ENCODE measurements at places on chromosomes 5 and 9. TPM values are rescaled to one million over a fixed set of nuclear protein-coding genes. Genes with fewer than 3 reads are reported as not detected.

Gene CMBL
- 21.7 TPM for total RNA-seq

Gene BHMT2
- 3.9 TPM for total RNA-seq

Gene NPR3
- 35.8 TPM for total RNA-seq

Gene CDK7
- total RNA-seq, result 29.6 TPM

Gene SLC36A3
- total RNA-seq, result not detected

Gene TAL2
- not detected for total RNA-seq

Gene ATP6V0E1
- total RNA-seq, result 285 TPM

Gene CCDC171
- total RNA-seq, result 2.9 TPM

Gene SPATA31E1
- total RNA-seq, result not detected

Gene PCDHGA10
- 5.4 TPM for total RNA-seq

Gene TAS2R1
- total RNA-seq, result not detected

Gene ADAMTSL1
- total RNA-seq, result 3.7 TPM

Gene SWI5
- 19.1 TPM for total RNA-seq

Gene PTPRD
- total RNA-seq, result 17.2 TPM

Gene LMX1B
- total RNA-seq, result 0.21 TPM

Gene UBE2QL1
- not detected for total RNA-seq

Gene PAX5
- 0.18 TPM for total RNA-seq

Gene ADAMTS12
- 7.6 TPM for total RNA-seq

Gene TRPM6
- 0.44 TPM for total RNA-seq

Gene SMU1
- 20.5 TPM for total RNA-seq

Gene DNAI1
- total RNA-seq, result 13.5 TPM

Gene HRCT1
- 8.7 TPM for total RNA-seq

Gene ZNG1C
- 26.5 TPM for total RNA-seq

Gene ARHGEF28
- total RNA-seq, result 30.4 TPM

Measured in lower lobe of right lung (tissue), 2 donors.